ENCODE measurements at places on chromosomes 7 and 10.
A peak's percentile ranks its signal among the peaks of the same experiment; 100 is the strongest.

- no peak for DNase-seq
These were observed 97.6 kb downstream of the TCERG1L start for GRCh38 chr10:131213741-131214505.

DNA sequence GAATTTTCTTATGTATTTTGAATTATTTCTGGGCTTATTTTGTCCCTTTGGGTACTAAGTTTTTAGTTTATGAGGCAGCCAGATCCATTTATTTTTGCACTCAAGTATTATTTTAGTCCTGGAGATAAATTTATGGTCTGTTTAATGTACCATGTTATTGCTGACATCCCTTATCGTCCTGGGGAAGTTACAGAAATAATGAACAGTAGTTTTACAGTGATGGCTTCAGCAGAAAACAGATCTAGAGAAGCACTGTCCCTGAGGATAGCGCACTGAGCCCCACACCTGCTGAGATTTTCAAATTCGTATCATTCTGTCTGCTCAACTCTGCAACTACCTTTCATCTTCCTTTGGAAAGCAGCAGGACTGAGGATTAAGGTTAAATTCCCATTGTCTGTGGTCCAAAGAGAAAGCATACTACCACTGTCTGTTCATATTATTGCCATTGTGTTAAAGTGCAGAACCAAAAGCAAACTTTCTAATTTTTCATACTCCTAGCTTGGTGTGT, 168.3 kb downstream of the SNX13 start:
- DNase-seq: peak; percentile 74

GRCh38 chr7:107907790-107908189, 16.8 kb downstream of the DLD start:
- DNase-seq: no peak

GRCh38 chr10:108490944-108491343, 1326.4 kb upstream of the SORCS1 start:
- no peak for DNase-seq

GRCh38 chr10:22491931-22492615, 146.8 kb downstream of the SPAG6 start:
- no peak for DNase-seq

DNA sequence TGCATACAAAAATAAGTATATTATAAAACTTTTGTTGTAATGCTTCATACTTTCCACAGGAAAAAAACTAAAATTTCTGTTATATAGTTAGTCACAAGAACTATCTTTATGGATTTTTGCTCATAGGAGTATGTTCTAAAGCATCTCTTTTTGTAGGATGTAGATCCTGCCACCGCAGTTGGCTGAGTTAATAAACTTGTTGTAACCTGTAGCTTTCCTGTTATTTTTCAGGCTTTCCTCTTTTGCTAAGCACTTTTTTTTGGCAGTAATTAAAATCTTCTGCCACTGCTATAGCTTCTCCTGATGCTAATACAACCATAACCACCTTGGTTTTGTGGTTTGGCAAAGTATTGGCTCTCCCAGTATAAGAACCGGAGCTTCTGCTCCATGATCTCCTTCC, 60.3 kb downstream of the WNT2 start:
- DNase-seq: no peak

DNA sequence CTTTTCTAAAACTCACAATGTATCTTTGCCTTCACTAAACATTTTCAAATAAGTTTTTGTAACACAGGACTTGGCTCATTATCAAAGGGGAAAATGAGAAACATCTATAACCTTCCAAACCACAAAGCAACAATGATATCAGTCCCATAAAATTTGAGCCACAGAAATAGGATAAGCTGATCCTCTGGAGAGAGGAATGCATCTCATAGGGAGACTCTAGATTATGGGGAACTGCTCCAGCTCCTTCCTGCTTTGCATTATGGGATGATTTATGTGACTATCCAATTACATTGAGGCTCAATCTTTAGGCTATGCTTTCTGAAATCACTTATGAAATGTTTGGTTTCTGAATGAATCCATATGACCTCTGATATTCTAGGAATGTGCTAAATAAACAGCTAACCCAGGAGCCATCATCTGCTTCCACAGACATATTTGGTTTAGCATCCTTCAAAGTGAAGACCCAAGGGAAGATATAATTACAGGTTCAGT, 70.4 kb downstream of the CUBN start:
- DNase-seq: no peak

DNA sequence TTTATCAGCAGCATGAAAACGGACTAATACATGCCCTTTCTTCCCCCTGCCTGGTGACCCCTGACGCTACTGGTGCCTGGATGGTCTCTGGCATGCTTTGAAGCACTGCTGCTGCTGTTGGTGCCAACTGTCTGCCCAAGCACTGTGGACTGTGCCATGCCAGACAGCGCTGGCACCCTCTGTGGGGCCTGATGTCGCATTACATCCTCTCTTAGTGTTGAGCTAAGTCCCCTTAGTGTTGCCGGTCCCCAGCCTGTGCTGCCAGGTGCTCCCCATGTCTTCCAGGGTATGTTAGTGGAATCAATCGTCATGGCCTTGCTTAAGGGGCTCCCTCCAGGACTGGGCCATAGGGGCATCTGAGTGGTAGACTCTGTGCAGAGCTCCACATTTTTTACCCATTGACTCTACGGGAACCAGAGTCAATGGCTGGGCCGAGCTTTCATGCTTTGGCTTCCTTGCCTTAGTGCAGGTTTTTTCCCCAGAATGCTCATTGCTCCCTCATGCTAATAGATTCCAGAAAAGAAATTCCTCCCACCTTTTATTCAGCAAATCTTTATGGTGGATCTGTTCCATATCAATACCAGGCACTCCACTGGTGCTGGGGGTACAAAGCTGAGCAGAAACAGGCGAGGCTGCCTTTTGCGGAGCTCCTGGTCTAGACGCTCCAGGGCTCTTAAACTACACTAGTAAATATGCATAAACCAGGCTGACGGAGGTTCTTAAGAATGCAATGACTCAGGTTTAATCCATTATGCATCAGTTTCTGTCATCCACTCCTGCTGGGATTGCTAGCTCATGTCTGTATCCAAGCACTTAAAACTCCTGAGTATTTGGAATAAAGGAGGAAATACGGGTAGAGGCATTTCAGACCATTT, 21.8 kb upstream of the MRC1 start:
- no peak for DNase-seq
